Right atrium auricular region (tissue), 2 donors: ENCODE measurements at places on chromosomes 4 and X.

GRCh38 chrX:22666441-22666840 lies 333.3 kb upstream of the DDX53 start:
- no peak overlapping the region for H3K4me3 ChIP-seq
- DNase-seq, result no peak
- no peaks in the 10 kb centered on the region for H3K4me1 ChIP-seq
- no peak overlapping the region for H3K27ac ChIP-seq

GRCh38 chr4:2064276-2064991 lies 5.3 kb downstream of the NAT8L start:
- no peaks in the 10 kb centered on the region for H3K36me3 ChIP-seq
- DNase-seq, result no peak
- peaks cover 10% of the 10 kb centered on the region for H3K4me1 ChIP-seq
- no peaks in the 10 kb centered on the region for H3K27me3 ChIP-seq
- H3K4me3 ChIP-seq, result no peak overlapping the region

GRCh38 chr4:128604840-128605239 lies 204.7 kb upstream of the JADE1 start:
- no peaks in the 10 kb centered on the region for H3K36me3 ChIP-seq
- H3K27ac ChIP-seq, result no peak overlapping the region
- DNase-seq, result no peak
- H3K4me1 ChIP-seq, result peaks cover 23% of the 10 kb centered on the region
- H3K27me3 ChIP-seq, result no peaks in the 10 kb centered on the region

DNA sequence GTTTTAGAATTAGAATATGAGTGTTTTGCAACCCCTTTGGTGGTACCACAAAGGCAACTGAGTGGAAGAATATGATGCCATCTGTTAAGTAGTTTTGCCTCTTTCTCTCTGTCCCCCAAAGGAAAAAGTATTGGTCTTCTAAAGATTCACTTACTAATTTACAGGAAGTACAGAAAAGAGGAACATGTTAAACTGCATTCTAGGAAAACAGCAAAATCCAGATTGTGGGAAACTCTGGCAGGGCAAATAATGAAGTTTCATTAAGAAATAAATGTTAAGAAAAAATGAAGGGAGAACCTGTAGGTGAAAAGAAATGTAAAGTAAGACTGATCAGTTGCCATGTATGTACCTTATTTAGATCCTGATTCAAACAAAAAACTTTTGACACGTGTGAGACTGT lies 39.3 kb downstream of the NSUN7 start:
- H3K4me3 ChIP-seq, result no peak overlapping the region
- no peaks in the 10 kb centered on the region for H3K36me3 ChIP-seq
- H3K27ac ChIP-seq, result no peak overlapping the region
- no peaks in the 10 kb centered on the region for H3K27me3 ChIP-seq
- no peaks in the 10 kb centered on the region for H3K4me1 ChIP-seq

GRCh38 chr4:186861317-186861716 lies 137.7 kb upstream of the FAT1 start:
- no peak for DNase-seq
- no peak overlapping the region for H3K4me3 ChIP-seq
- H3K27me3 ChIP-seq, result no peaks in the 10 kb centered on the region
- H3K36me3 ChIP-seq, result no peaks in the 10 kb centered on the region
- no peak overlapping the region for H3K27ac ChIP-seq

DNA sequence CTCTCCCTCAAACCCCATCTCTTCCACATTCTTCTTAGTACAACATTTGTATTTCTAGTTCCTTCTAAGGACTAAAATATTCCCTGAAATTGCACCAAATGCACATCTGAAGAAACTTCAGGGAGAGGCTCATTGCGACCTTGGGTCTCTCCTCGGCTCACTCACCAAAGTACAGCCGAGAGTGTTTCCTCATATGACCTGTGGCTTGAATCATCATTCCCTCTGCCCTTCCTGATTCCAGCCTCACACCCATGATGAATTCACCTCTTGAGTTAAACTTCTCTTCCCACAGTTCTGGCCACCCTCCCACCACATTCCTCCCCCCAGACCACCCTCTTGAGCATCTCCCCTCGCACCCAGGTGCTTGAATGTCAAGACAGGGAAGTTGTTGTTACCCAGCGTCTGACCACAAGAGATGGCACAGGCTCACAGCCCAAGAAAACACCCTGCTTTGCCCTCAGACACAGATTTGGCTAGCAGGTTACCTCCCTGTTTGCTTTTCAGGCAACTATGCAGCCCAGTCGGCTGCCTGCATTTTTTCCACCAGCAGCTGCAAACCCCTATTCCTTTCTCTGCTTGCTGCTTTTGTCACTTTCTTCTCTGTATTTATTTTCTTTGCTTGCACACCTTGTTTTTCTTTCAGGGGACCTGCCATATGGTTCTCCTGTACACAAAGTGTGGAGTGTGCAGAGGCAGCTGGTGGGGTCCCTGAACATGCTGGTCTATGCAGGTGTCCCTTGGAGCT lies 214.8 kb downstream of the SPATA18 start:
- no peak for DNase-seq
- H3K36me3 ChIP-seq, result no peaks in the 10 kb centered on the region

DNA sequence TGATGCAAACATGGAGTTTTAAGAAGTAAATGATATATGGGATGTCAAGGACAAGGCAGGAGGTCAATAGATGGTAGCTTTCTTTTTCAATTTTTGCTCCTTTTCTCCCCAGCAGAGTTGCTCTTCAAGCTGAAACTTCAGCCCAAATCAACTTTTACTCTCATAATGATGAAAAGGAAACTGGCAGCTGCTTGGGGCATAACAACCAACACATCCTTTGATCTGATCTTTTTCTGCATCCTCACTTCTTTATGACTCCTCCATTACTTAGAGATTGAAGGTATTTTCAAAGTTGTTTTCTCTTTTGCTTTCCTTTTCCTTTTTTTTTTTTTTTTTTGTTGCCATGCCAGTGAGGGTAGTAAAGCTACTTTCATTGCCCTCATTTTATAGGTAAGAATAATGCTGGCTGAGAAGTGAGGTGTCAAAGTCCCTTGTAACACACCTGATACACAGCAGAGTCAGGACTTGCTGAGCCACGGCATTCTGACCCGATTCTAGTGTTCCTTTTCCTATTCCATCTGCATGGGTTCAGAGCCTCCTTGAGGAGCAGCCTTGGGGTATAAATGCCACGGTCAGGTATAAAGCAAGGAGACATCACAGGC lies 26.9 kb downstream of the SLC2A9 start:
- no peaks in the 10 kb centered on the region for H3K36me3 ChIP-seq
- no peak overlapping the region for H3K4me3 ChIP-seq
- H3K4me1 ChIP-seq, result no peaks in the 10 kb centered on the region
- no peak overlapping the region for H3K27ac ChIP-seq
